Activated T-helper 1 cell treated with anti-CD3 and anti-CD28 coated beads, Interleukin-12 subunit alpha, Interleukin-12 subunit beta, Interleukin-2, Interleukin-4 antibody, amounts not matched to agents 30 ng/mL and 10 ng/mL and 1 ng/mL, durations not matched to agents 14 hours and 24 hours and 36 hours (primary cell): ENCODE measurements at places on chromosomes 1 and 21. TPM values are rescaled to one million over a fixed set of nuclear protein-coding genes. Genes with fewer than 3 reads are reported as not detected.

DNA sequence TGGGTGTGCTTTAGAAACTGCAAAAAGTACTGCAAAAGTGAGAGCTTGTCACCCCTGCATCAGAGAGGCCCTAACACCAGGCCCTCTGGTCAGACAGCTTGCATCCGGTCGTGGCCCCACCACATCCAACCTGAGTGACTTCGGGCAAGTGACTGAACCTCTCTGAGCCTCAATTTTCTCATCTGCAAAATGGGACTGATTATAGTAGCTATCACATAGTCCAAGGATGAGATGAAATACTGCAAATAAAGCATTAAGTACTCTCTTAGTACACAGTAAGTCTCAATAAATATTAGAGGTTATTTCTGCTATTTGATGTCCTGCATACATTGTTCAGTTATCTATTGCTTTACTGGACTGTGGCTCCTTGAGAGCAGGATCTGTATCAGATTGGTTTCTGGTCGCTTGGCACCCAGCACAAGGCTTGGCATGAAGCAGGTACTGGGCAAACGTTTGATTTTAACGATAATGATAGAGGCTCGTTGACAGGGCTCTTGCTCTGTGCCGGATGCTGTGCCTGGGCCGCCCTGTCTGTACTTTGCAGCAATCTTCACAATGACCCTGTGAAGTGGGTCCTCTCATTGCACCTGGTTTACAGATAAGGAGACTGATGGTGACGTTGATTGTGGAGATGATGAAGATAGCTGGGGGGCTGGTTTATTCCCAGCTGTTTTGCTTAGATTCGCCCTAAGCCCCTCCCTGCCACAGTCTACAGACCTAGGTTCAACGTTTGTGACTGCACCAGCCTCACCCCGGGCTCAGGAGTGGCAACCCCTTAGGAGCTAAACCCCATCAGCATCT, 43.6 kb downstream of the RAP1GAP start:
- no peak for DNase-seq

DNA sequence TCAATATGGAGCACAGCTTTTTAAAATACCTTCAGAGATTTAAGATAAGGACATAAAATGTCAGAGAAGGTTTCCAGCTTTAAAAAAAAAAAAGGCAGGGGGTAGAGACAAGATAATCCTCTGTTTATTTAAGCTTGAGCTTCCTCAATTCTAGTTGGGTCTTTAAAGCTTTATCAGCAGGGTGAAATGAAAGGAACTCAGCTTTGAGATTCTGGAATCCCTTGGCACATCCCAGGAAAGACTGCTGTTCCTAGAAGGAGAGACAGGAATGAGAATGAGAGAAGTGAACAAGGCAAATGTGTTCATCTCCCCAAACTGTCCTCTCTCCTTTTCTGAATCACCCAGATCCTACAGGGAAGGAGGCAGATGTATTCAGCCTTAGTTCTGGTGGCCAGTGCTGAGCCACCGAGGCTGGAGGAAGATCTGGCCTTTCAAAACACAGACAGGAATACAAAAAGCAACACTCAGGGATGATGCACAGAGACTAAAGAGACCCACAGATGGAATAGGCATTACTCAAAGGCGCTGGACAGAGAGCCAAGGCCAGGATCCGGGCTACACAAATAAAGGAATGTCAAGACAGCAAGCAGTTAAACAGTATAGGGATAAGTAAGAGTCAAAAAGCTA, 385.8 kb upstream of the DUSP10 start:
- no peak for DNase-seq

DNA sequence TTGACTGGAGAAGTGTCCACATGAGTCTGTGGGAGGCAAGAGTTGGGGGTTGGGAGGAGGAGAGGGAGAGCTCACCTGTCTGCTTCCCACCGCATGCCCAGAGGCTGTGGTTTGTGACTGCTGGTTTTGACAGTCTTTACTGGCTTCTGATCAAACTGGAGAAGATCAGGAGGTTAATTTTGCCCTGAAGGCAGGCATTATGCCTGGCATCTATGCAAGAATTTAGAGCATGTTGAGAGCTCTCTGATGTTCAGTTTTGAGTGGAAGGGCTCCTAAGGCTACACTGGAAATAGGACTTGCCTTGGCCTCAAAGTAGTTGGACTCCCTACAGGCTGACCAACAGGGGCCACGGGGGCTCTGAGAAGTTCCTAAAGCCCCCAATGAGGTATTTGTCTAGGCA, 101.6 kb downstream of the TLR5 start:
- DNase-seq, result no peak

Gene HTR6
- total RNA-seq, result not detected in 2 replicates

Gene FAM3B
- not detected in 2 replicates for total RNA-seq

Gene KLF17
- not detected in 2 replicates for total RNA-seq
